D341Med (cell line): ENCODE measurements at places on chromosomes 2 and 18.

DNA sequence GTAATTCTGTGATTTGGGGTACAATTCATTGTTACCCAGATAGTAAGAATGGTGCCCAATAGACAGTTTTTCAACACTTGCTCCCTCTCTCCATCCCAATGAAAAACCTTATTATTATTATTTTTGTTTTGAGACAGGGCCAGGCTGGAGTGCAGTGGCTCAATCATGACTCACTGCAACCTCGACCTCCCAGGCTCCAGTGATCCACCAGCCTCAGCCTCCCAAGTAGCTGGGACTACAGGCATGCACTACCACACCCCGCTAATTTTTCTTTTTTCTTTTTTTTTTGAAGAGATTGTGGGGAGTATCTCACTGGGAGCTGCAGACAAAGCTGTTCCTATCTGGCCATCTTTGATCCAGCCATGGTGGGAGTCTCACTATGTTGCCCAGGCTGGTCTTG, 7.2 kb downstream of the TGFA start:
- DNase-seq = no peak

DNA sequence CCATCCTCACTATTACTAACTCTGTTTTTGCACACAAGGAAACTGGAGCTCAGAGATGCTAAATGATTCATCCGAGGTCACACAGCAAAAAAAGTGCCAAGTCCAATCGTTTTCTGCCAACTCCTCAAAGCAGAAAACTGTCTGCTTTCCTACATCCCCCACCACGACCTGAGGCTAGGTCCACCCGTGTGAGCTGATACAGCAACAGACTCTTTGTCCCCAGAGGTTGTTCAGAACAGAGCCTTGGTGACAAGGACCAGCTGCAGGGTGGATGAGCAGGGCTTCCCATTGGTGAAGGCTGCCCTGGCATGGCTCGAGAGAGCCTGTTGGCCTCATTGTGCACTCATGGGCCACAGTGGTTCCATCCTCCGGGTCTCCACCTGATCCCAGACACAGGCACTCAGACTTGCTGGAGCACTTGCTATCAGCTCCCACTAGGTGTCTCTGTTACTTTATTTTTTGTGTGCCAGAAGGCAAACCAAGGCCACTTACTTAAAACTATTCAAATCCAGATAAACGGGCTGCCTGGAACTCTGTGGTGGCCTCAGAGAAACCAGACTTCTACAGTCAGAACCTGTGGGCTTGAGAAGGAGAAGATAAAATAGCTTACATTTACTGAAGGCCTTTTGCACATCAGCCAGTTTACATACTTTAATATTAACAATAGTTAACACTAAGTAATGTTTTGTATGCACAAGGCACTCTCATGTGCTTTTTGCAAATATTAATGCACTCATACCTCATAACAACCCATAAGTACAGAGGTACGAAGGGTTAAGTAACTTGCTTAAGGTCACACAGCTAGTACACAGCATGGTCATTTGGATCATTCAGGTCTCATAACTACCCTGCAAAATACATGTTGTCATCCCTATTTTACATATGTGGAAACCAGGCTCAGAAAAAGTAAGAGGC, 62.9 kb upstream of the CTIF start:
- DNase-seq = peak; percentile 89

DNA sequence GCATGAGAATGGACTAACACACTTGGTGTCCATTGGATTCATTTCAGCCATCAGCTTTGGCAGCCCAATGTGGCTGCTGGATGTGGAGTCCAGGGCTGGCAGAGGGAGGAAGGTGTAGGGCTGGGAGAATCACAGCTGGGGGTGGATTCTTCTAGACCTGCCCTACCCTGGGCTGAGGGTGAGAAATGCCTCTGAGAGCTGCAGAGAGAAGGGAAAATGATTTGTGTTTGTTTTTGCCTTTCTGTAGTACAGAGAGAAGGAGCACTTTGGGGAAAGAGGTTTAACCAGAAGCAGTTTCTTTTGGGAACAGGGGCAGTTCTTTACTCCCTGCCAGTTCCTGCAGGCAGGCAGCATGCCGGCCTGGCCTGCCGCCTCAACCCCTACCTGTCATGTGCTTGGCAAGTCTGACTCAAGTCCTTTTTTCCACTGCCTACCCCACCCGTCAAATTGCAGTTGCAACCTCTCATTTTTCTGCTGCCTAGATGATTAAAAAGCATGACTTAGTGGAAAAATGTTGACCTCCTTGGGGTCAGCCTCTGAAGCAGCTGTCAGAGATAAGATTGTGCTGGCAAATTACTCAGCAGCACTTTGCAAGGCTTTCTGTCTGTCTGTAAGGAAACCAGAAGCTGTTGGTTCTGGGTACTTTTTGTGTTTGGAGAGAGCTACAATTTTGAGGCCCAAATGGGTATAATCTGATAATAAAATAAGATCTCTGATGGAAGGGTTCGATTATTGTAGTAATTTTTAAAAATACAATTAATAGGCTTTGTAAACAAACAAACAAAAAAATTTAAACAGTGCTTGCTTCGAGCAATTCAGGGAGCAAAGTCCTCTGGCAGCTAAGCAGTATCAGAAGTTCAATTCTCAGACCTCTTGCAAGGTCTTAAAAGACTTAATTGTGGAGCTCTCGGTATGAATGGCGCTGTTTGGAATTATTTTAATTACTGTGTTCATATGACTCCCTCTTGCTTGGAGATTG, 21.7 kb downstream of the LBH start:
- no peak for DNase-seq

GRCh38 chr2:37020212-37020886, 54.0 kb upstream of the STRN start:
- DNase-seq = no peak

- no peak for DNase-seq
Observed at GRCh38 chr2:20515290-20516220, 68.7 kb downstream of the RHOB start.
